ENCODE measurements at places on chromosomes 7 and 10. TPM values are rescaled to one million over a fixed set of nuclear protein-coding genes. Genes with fewer than 3 reads are reported as not detected.

Gene LRRC17
- total RNA-seq, result not detected

Gene SPDYE1
- total RNA-seq, result not detected

Gene CPA5
- total RNA-seq, result not detected

Gene YAE1
- total RNA-seq, result 9.3 TPM

Gene SMKR1
- total RNA-seq, result 6.2 TPM

Gene C1GALT1
- total RNA-seq, result 39.7 TPM

DNA sequence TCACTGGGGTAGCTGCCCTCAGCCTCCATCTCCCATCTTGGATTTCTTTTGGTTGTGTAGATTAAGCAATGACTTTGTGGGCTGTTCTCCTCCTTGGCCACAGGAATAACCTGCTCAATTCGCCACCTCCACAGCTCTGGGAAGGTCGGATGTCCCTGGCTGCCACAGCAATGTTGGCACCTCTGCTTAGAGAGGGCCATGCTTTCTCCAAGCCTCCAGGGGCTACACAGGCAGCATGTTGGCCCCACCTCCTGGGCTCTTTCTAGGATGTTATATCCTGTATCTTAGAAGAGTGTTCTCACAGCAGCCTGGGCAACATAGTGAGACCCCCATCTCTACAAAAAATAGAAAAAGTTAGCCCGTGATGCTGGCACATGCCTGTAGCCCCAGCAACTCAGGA is 35.4 kb upstream of the FXYD4 start:
- no peak for DNase-seq

DNA sequence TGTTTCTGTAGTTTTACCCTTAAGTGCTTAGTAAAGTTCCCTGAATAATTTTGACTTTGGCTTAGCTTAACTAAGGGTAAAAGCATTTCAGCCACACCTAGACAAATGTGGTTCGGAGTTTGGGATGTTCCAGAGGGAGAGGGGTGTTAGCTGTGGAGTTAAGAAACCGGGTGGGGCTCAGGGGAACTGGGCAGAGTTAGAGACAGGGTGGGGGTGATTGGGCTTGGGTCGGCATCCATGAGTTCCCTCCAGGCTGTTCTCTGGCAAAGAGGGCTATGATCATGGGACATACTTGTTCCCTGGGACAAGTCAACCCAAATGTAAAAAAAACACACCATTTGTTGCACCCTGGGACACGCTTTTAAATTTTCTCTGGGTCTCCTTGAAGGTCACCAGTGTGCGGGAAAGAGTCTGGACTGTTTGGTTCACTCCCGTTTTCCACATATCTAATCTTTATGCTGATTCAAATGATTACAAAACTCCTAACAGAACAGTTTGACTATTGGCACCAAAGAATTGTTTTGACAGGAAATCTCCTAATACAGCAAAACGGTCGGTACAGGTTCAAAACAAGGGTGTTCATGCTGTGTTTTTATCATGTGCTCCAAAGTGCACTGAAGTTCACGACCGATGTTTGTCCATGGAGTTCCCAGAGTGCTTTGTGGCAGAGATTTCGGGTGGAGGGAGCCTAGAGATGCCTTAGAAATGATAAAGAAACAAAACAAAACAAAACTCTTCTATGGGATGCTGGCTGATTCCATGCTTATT is 56.5 kb downstream of the PLXDC2 start:
- DNase-seq, result no peak

GRCh38 chr10:5091196-5091595 is 3.0 kb upstream of the AKR1C3 start:
- no peak for DNase-seq

DNA sequence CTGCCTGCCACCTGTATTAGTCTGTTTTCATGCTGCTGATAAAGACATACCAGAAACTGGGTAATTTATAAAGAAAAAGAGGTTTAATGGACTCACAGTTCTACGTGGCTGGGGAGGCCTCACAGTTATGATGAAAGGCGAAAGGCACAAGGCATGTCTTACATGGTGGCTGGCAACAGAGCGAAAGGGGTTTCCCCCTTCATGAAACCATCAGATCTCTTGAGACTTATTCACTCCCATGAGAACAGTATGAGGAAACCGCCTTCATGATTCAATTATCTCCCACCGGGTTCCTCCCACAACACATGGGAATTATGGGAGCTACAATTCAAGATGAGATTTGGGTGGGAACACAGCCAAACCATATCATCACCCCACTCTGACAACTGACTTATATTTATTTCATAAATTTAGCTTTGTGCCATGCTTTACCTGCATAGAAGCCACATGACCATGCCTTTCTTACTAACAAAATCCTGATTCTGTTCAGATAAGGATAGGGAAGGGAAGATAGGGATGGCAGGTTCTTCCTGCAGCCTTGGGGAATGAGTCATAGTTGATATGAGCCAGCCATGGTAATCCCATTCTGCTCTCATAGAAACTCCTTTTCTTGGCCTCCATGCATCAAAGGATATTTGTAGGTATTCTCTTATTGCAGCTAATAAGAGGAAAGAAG is 191.3 kb upstream of the AGK start:
- no peak for DNase-seq

DNA sequence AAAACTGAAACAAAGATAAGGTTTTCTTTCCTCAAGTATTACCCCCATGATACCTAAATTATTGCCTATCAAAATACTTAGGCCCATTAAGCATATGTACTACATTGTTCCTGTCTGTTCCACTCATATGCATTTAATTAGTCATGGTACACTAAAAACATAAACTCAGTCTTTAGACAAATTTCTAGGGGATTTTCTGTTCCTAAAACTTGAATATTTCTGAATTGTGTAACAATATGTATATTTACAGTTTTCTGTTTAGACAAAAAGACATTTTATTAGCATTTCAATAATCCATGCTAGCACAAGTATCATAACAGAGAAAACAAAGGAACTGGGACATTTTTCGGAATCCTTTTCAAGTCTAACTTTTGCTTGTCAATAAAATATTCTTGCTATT is 234.2 kb downstream of the CRPPA start:
- no peak for DNase-seq

DNA sequence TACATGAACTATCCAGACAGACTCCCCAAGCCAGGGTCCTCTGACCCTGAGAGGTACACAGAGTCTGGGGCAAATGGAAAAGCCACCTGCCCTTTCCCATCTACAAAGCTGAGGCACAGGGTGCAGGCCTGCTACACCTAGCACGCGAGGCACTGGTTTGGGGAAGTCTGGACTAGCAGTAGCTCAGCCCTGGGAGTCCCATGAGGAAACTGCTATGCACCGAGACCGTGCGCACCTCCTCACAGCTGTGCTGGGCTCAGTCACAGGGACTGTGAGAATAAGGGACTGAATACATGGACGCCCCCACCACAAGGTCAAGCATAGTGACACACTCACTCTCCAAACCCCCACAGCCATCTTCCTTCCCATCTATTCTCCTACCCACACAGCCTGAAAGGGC is 8.2 kb downstream of the MAT1A start:
- DNase-seq, result no peak

- DNase-seq, result no peak
These were observed 223.3 kb upstream of the NFE2L3 start for GRCh38 chr7:25928549-25929330.

DNA sequence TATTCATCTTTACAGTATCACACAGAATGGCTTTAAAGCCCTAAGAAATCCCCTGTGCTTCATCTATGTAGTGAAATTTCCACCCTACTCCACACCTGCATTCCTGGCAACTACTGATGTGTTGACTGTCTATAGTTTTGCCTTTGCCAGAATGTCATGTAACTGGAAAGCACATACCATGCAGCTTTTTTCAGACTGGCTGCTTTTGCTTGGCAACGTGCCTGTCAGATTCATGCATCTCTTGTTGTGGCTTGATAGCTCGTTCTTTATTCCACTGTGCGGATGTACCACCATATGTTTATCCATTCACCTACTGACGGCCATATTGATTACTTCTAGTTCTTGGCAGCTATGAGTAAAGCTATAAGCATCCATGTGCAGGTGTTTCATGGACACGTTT is 30.6 kb downstream of the RBM17 start:
- no peak for DNase-seq

- DNase-seq, result no peak
These were observed 131.8 kb downstream of the RNF216 start for GRCh38 chr7:5649641-5650040.

DNA sequence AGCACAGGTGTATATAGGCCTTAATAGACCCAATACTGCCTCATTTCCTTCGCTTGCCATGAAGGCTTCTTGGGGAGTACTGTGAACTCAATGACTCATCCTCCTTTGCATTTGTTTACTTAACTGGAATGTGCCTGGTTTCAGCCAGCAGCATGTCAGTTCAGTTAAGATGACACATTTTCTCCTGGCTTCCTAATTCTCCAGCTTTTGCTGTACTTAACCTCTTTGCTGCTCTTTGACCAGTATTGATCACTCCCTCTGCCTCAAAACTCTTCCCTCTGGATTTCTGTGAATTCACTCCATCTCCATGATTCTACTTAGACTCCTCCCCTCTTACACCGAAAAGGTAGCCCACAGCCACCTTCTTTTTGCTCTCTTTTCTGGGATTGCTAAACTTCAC is 135.7 kb downstream of the MAGI2 start:
- DNase-seq, result no peak

- DNase-seq, result no peak
These were observed 427.6 kb downstream of the PHTF2 start for GRCh38 chr7:78226059-78226719.

GRCh38 chr7:95407751-95408150 is 11.6 kb upstream of the PON3 start:
- no peak for DNase-seq

Data from activated T-cell treated with anti-CD3 and anti-CD28 coated beads, Interleukin-2, amount 50 U/mL, for 4 hours (primary cell).